Subcutaneous adipose tissue (tissue), 4 donors: ENCODE measurements at places on chromosomes 3 and 15. TPM values are rescaled to one million over a fixed set of nuclear protein-coding genes. Genes with fewer than 3 reads are reported as not detected.

The TFG gene
- 131 TPM for total RNA-seq

The GP5 gene
- not detected for total RNA-seq

The EFCC1 gene
- 3.8 TPM for total RNA-seq

The FRMD5 gene
- total RNA-seq, result not detected

The MAGEF1 gene
- total RNA-seq, result 12.6 TPM

The ZPLD1 gene
- not detected for total RNA-seq

The WWTR1 gene
- 89.3 TPM for total RNA-seq

The JAGN1 gene
- 53.7 TPM for total RNA-seq

The FAM227B gene
- 1.1 TPM for total RNA-seq

The GOLGA6A gene
- total RNA-seq, result 0.17 TPM

The NT5DC2 gene
- total RNA-seq, result 11.6 TPM

The PAQR5 gene
- 1.8 TPM for total RNA-seq

The NDUFB4 gene
- 46.9 TPM for total RNA-seq

The SMAD6 gene
- total RNA-seq, result 68.8 TPM

The GABRB3 gene
- total RNA-seq, result under 0.01 TPM

The SLC22A14 gene
- not detected for total RNA-seq

The LRRIQ4 gene
- total RNA-seq, result 0.22 TPM

The MB21D2 gene
- 5.2 TPM for total RNA-seq
